Germinal center (tissue), 1 donor: ENCODE measurements at places on chromosomes 6 and 20.

GRCh38 chr6:69386426-69386825 lies 410.4 kb downstream of the LMBRD1 start:
- DNase-seq: no peak

DNA sequence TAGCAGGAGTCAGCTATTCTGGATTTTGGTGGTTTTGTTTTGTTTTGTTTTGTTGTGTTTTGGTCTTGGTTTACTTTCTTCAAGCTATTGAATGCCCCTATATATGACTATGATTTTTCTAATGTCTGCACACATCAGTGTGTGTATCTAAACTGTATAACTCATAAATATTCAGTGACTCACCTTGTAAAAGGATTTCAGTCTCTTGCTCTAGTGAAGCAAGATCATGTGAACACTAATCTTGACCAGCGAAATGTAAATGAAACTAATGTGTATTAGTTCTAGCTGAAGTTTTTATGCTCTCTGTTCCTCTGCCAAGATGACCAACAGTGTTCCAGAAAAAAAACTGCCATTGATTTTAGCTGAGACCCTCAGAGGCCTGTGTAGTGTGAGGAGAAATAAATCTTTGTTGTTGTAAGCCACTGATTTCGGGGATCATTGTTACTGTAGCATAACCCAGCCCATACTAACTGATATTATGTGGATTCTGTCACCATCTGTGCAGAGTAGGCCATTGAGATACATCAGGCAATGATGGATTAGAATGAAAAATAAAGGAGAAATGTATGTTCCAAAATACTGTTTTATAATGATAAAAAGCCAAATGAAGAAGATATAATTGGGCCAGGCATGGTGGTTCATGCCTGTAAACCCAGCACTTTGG lies 11.5 kb upstream of the BTBD9 start:
- no peak for DNase-seq

DNA sequence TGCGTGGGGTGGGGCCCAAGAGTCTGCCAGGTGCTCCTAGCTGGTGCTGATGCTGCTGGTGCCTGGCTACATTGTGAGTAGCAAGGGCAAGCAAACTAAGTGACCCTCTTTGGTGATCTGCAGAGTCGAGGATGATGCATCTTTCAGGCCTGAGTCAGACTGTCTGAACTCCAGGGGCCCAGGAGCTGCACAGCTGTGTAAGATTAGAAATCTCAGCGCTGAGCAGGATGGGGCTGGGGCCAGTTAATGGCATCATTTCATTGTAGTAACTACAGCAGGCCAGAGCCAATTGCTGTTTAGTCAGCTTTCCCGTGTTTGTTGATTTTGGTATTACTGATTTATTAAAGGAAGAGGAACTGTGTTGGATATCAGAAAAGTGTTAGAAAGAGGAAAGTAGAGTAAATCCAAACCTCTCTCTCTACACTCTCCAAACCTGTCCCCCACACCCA lies 365.2 kb downstream of the PAX1 start:
- DNase-seq: no peak

- DNase-seq: no peak
Observed at GRCh38 chr20:20095114-20095872, 43.0 kb downstream of the CFAP61 start.

GRCh38 chr6:41602864-41603608 lies 35.2 kb upstream of the MDFI start:
- peak; percentile 82 for DNase-seq

DNA sequence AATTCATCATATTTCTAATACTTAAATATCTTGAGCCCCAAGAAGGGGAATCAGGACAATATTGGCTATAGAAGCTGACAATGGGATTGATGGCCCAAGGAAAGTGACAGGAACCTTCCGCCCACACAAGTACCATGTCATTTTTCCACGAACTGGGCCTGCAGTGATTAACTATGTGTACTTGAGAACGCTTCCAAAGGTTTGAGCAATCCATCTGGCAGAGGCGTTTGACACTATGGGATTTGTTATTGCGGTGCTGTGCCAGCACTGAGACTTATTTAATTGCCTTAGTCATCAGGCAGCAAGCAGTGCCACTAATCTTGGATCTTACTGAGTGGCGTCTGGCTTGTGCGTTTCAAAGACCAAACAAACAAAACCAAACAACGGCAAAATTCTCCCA lies 135.6 kb upstream of the UST start:
- DNase-seq: no peak

- no peak for DNase-seq
Observed at GRCh38 chr6:14863902-14864850, 381.7 kb upstream of the JARID2 start.

DNA sequence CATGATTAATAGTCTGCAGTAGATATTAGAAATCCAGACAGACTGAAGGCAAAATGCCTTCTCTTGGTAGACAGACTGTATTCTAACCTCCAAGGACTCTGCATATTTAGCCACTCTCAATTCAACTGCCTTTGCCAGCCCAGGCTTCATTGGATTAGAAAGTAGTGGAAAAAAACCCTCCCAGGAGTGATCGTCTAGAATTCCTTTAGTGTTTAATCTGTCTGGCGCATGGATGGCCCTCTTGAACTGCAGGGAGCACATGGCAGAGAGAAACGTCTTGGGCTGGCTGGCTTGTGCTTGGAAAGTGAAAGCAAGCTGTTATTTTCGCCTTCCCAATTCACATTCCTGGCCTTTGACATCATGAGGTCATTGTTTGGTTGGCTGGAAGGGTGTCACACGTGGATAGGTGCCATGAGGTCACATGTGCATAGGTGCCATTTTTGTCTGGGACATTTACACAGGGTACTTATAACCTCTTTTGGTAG lies 30.9 kb upstream of the NEDD9 start:
- DNase-seq: no peak

GRCh38 chr6:36980876-36981619 lies 4.9 kb downstream of the MTCH1 start:
- no peak for DNase-seq
